Brain (organoid and tissue), 16 donors: ENCODE measurements at places on chromosomes 4 and X.

GRCh38 chr4:83012200-83012686, 1.6 kb upstream of the LIN54 start:
- DNase-seq: peak; percentile 39

- no peak for DNase-seq
These were observed 40.6 kb downstream of the DOCK11 start for GRCh38 chrX:118536204-118536603.

DNA sequence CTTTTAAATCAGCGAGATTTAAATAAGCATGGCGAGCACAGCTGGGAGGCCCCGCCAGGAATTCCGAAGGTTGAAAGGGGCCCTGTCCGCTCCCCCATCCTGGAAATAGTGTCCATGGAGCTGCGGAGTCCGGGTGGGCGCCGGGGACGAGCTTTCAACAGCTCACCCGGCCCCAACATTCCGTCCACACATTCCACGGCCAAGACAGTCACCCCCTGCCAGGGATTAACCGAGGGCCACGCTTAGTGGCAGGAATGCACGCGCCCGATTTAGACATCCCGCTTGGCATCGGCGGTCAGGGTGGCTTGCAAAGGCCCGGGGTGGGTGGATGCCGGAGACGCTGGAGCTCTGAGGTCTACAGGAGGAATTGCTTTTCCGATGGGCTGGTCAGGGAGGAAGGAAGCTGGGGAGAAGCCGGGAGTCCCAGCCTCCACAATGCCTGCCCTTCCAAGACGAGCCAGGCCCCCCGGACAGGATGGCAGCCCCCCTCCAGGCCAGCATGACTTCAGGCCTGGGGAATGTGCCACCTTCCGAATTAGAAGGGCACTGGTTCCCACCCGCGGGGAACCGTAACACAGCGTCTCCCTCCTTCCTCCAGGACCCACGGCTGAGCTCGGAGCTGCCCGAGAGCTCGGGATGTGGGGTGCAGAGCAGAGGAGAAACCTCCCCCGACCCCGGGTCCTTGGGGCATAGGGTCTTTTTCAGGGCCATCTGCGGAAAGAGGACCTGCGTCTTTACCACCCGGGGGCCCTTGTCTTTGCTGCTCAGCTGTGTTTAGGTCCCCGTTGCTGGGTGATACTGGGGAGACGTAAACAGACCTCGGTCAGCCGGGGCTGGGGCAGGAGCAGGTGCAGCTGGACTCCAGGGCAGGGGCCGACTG, 26.9 kb upstream of the PPP2R3B start:
- DNase-seq: no peak

DNA sequence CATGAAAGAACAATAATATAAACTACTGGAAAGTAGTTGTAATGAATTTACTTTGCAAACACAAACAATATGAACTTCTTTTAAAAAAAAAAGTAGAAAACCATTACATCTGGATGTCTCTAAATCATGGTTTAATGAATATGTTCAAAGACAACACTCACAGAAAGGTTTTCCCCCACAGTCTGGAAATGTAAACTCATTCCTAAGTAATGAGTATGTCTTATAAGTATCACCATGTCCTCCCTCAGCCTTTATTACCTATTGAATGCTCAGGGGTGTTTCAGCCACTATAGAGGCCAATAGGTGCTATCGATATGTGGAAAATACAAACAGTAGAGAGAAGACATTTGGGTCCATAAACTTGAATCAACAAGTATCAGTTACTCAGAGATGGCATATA, 186.7 kb downstream of the PALLD start:
- no peak for DNase-seq

GRCh38 chr4:148222991-148223660, 219.1 kb downstream of the NR3C2 start:
- no peak for DNase-seq

DNA sequence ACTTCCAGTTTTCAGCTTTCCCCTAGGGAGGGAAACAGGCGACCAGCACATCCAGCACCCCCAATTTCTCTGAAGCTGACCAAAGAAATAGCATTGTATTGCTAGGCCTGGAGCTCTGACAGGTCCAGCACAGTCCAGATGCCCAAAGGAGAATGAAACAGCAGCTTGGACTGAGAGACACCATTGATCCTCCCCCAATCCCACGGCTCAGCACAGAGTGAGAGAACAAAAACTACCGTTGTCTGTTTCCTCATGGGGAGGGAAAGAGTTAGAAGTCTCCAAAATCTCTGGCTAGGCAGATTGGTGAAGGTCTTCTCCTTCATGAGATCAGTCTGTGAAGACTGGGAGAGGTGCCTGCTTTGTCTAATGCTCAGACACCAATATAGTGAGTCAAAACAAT, 8.6 kb downstream of the TCEAL7 start:
- DNase-seq: no peak

DNA sequence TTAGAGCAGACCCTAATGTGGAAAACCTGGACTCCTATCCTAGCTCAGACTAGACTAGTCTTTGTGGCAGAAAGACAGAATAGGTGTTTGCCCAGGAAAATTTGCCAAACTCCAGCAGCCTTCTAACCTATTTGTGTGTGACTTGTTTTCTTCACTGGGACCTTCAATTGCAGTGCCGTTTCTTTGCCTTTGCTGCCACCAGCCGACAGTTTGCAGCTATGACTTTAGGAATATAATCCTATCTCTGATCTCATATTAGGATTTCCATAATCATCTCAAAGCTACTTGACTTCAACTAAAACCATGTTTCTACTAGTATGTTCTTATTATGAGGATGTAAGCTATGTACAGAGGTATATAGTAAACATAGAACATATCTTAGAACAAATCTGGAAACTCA, 60.2 kb upstream of the PGAM4 start:
- DNase-seq: peak; percentile 25

GRCh38 chrX:9279234-9279544, 185.7 kb upstream of the TBL1X start:
- no peak for DNase-seq

- DNase-seq: peak; percentile 80
These were observed 5.7 kb upstream of the ZBTB33 start for GRCh38 chrX:120244735-120245498.

DNA sequence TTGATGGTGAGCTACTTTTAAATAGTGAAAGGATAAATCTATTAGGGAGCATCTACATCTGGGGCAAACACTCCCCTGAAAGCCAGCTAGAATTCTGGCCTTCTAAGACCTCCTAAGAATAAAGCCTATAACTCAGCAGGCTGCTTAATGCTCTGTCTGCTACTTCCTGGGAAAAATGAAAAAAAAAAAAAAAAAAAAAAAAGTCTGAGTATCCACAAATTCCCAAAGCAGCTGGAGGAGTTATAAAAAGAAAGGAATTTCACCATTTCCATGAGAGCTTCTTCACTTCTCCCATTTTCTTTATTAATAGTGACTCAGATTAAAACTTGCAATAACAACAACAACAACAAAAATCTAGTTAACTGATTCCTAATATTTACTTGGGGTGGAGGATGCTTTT, 511.2 kb downstream of the INPP4B start:
- no peak for DNase-seq

GRCh38 chr4:137454767-137455166, 77.5 kb downstream of the PCDH18 start:
- DNase-seq: no peak

GRCh38 chrX:140762061-140762460, 52.5 kb downstream of the LINC00632 start:
- DNase-seq: peak; percentile 68

GRCh38 chr4:140044337-140044902, 109.6 kb downstream of the MAML3 start:
- DNase-seq: peak; percentile 48

DNA sequence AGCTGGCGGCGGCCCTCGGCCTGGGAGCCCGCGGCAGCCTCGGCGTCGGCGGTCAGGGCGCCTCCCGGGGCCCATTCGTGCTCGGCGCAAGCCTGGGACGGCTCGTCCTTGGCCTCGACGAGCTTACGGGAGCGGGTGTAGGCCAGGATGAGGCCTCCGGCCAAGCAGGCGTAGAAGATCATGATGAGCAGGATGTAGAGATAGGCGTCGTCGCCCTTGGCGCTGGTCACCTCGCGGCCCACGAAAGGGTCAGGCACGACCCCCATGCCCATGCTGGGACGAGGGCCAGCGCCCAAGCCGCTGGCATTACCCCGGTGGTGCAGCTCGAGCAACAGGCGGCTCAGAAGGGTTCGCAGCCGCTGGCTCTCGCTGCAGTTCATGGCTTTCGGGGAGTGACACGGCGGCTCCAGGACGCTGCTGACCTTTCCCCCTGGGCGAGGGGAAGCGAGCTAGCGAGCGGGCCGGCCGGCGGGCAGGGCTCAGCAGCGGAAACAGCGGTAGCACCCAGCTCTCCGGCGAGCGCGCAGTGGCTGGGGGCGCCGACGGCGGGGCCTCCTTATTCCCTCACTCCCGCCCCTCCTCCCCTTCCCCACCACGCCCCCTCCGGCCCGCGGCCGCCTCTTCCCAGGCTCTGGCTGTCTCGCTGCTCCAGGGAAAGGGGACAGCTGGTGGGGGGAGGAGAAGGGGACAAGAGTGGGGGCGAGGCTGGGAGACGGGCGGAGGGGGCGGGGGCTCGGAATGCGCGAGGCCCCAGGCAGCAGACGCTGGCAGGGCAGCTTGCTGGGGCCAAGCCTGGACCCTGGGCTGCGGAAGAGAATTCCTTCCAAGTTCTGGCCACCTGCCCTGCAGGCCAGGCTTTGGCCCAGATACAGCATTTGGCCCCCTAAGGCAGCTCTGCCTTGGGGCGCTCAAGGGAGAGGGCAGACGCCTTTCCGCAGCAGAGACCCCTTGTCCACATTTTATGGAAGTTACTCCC, at the start of gene KCNE5:
KCNE5 (minus strand) TSS at position 532 of the 976 bp plus-strand sequence; CDS start at position 380, 152 bp downstream.
- DNase-seq: peak; percentile 75

DNA sequence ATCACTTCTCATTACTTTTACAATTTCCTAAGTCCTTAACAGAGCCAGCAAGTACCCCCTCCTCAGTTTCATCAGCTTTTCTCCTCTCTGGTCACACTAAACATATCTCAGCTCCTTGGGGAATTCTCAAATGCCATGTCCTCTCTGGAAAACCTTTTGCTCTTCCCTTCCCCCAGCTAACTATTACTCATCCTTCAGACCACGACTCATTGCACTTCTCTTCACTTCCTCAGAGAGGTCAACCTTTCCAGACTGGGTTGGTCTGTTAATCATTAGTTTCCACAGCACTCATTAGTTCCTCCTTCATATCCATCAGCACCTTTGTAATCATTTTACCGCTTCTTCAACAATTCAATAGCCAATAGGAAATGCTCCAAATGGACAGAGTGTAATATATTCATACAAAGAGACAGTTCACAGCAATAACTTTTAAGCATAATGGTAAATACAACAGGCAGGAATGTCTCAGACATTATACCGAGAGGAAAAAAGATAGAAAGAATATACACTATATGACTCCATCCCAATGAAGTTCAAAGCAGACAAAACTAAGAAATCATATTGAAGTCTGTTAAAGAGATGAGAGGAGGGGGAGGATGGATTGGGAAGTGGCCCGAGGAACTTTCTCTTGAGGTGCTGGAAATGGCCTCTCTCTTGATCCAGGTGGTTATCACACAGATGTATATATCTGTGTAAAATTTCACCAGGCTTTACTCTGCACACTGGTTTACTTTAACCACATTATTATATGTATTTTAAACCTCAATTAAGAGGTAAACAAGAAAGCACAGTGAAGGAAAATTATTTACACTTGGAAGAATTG, 39.6 kb downstream of the DDX60L start:
- DNase-seq: no peak

GRCh38 chr4:34422472-34423175, 1821.7 kb downstream of the ARAP2 start:
- peak; percentile 84 for DNase-seq

GRCh38 chr4:69025191-69025998, 70.9 kb upstream of the UGT2B7 start:
- DNase-seq: no peak

DNA sequence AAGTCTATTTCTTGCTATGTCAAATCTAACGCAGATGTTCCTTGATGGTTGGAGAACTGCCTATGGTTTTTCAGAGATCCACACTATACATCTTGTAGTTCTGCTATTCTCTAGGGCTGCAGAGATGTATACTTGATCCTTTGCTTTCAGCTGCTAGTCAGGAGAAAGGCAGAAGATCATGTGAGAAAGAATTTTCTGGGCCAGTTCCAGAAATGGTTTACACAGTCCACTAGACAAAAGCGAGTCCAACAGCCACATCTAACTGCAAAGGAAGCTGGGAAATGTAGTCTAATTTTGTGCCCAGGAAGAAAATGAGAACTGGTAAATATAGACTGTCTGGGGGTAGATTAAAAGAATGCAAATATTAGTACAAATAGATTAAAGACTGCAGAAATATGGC, 394.3 kb upstream of the SLIT2 start:
- peak; percentile 3 for DNase-seq

DNA sequence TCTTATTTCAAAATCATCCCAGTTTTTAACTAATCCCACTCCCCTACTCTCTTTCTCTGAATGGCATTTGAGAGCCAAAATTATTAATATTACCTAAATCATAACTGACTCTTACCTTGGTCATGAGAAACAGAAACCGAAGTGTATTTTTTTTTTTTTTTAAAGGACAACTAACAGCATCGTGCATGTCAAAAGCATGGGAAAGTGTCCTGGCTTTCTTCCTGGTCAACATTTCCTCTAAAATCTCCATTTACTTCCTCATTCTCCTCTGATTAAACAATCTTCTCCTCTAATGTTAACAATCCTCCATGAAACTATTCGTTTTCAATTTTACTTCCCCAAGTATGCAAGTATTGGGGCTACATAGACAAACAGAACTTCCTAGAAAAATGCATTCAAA, 2.1 kb upstream of the STS start:
- DNase-seq: no peak

DNA sequence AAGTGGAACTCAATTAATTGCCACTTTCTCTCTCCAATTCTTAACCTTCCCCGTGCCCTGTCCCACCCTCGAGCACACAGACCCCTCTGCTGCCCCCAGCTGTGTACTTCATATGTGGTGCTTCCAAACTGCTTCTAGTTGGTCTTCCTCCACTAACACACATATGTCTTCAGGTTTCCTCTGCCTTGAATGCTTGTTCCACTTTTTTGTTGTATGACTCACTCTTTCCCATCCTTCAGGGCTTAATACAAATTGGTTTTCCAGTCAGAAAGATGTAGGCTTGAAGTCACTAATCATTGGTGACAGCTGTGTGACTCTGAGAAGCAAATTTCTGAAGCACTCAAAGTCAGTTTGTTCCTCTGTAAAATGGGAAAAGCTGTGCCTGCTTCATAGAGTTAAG, 30.6 kb downstream of the TRIM2 start:
- DNase-seq: no peak
